Activated CD4-positive, alpha-beta T cell treated with anti-CD3 and anti-CD28 coated beads, Interleukin-2, amount 50 U/mL, for 16 hours (primary cell): ENCODE measurements at places on chromosomes 11 and 22.
A peak's percentile ranks its signal among the peaks of the same experiment; 100 is the strongest.

- no peak for DNase-seq
Measured at GRCh38 chr22:47580121-47580520, 817.7 kb downstream of the TBC1D22A start.

- no peak for DNase-seq
Measured at GRCh38 chr11:34798985-34799384, 117.2 kb downstream of the APIP start.

DNA sequence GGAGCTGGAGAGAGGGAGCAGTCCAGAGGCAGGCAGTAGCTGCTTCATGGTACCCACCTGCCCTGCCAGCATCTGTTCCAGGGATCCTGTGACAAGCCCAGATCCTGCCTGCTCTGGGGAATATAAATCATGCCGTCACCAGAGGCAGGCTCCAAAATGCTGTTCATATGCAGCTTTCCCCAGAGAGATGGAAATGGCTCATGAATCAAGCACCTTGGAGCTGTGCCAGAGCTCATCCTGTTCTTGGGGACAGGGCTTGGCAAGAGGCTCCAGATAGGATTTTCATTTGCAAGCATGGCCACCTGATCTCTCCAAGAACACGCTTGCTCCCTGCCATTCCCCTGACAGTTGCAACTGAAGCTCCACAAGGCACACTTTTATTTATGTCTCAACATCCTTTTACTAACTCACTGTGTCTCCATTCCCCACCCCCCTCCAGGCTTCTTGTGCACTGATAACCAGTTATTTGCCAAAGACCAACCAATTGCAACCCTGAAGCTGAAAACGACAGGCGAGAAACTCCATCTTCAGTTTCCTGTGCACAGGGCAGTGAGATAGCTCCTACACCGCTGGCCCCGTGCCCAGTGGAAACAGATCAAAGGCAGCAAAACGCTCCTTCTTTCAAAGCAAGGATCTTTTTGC is 115.8 kb upstream of the PITPNB start:
- no peak for DNase-seq

DNA sequence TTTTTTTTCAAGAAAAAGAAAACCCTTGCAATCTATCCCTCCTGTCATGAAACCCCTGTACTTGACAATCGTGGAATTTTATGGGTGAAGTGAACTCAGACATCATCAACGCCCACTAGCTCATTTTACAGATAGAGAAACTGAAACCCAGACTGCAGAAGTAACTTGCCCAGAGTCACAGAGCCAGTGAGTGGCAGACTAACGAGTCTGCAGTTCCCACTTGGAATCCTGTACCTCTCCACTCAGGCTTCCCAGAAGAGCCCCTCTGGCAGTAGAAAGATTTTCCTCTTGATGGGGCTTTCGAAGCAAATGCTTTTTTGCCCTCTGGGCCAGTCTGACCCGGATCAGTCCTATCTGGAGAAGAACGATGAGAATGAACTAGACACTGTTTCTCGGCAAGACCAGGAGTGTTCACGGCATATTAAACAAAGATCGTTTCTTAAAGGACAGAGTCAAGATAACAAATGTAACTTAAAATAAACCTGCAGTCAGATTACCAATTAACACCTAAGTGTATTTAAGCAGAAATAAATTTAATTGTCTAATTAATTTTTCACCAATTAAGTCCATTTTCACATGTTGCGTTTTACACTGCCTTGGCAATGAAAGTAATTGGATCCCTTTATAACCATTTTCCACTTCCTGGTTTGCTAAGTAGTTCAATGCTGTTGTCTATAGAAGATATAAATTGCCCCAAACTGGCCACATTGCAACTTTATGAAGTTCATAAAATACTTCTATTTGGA is 61.3 kb upstream of the CREB3L1 start:
- no peak for DNase-seq

DNA sequence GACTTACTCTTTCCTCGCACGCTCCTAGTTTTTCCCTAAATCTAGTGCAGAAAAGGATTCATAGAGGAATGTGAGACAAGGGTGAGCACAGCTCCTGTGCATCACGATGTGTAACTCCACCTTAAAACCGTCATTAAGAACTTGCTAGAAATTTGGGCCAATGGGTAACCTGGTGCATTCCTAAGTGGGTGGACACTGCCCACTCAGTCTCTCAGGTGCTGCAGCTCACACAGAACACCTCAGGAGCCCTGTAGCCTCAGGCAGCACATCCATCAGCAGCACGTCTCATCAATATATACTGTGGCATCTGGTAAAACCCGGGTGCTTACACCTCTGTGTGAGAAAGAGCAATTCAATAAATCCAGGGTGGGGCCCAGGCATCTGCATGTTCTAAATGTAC is 12.4 kb downstream of the POU2AF3 start:
- DNase-seq = no peak

DNA sequence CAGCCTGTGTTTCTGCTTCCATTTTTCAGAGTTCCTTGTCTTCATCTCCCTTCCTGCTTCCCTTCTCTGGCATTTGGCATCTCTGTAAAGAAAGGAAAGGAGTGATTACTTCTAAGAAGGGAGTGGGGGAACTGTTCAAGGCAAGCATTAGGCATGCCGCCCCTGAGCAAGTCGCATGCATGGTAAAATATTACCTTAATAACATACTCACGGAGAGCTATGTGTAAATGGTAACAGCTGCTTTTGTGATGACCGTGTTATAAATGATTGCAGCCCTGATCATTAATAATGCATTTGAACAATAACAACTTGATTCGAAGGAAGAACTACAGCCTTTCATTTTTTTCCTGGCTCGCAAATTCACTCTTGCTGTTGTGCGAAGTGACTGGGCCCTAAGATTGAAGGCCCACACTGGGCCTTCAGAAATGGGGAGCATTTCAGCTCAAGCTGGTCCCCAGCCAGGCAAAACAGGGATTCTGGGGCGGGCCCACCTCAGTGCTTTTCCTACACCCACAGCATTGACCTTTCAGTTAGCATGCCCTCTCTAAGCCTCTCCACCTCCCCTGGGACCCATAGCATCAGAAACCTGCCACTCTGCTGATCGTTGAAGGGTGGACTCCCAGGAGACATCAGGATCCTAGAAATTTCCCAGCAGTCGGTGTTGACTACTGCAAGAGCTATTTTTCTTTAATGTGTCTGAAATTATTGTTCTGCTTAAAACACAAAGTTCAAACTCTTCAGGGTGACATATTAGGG is 263.0 kb upstream of the CADM1 start:
- no peak for DNase-seq

GRCh38 chr11:124867700-124868099 is 2.5 kb downstream of the ROBO3 start:
- DNase-seq = peak; percentile 18

GRCh38 chr11:129440028-129440713 is 64.5 kb downstream of the BARX2 start:
- no peak for DNase-seq

- no peak for DNase-seq
Measured at GRCh38 chr11:91850533-91851275, 373.9 kb upstream of the FAT3 start.

- DNase-seq = peak; percentile 47
Measured at GRCh38 chr22:31947296-31947695, 3.0 kb downstream of the YWHAH start.

GRCh38 chr11:75697906-75698581 is 19.6 kb upstream of the MOGAT2 start:
- DNase-seq = no peak

DNA sequence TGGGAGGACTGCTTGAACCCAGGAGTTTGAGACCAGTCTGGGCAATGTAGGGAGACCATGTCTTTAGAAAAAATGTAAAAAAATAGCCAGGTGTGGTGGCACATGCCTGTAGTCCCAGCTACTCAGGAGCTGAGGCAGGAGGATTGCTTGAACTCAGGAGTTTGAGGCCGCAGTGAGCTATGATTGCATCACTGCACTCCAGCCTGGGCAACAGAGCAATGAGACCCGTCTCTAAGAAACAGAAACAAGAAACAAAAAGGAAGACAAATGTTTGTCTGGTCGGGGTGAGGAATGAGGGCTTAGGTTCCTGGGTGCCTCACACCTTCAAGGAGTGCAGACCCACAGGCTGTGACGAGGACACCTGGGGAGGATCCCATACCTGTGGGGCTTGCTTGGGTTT is 191.9 kb downstream of the CEP164 start:
- no peak for DNase-seq
